Kidney (tissue), 22 donors: ENCODE measurements at places on chromosomes 2 and 18.

- H3K4me3 ChIP-seq = no peak overlapping the region
- H3K27ac ChIP-seq = no peak overlapping the region
- peaks cover 8% of the 10 kb centered on the region for H3K27me3 ChIP-seq
- no peak for DNase-seq
- H3K36me3 ChIP-seq = no peaks in the 10 kb centered on the region
These were observed 2.5 kb upstream of the TET3 start for GRCh38 chr2:73982140-73982617.

DNA sequence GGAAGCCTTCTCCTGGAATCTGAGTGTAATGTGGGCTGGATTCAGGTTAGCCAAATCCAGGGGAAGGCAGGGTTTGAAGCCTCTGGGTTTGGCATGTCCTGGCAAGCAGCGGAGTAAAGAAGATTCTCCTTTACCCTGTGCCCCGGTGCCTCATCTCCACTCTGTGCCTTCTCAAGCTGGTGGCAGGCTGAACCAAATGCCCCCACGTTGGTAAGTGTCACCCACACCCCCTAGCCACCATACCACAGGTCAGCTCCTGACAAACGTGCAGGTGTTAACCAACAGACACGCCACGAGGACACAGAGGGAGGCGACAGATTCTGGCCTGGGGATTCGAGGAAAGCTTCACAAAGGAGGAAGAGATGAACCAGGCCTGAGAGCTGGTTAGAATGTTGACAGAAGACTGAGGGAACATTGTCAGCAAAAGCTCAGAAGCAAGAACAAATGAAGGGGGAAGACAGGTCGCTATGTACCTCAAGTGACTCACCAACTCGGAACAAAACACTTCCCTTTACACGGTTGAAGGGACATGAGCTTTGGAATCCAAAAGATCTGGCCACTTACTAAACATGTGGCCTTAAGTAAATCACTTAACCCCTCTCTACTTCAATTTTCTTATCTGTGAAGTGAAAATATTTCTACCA is 85.2 kb upstream of the LCLAT1 start:
- peak overlapping the region; percentile 85 for H3K27ac ChIP-seq
- no peaks in the 10 kb centered on the region for H3K36me3 ChIP-seq
- DNase-seq = no peak
- H3K4me1 ChIP-seq = peaks cover 42% of the 10 kb centered on the region

- no peak overlapping the region for H3K4me3 ChIP-seq
- no peaks in the 10 kb centered on the region for H3K36me3 ChIP-seq
- no peaks in the 10 kb centered on the region for H3K27me3 ChIP-seq
- no peak overlapping the region for H3K27ac ChIP-seq
- no peak for DNase-seq
- H3K4me1 ChIP-seq = peaks cover 40% of the 10 kb centered on the region
These were observed 3.1 kb upstream of the TMEM150A start for GRCh38 chr2:85605406-85606115.

GRCh38 chr2:37098416-37099118 is 14.2 kb downstream of the GPATCH11 start:
- no peaks in the 10 kb centered on the region for H3K4me1 ChIP-seq
- H3K36me3 ChIP-seq = peaks cover 29% of the 10 kb centered on the region
- DNase-seq = no peak
- no peaks in the 10 kb centered on the region for H3K27me3 ChIP-seq

DNA sequence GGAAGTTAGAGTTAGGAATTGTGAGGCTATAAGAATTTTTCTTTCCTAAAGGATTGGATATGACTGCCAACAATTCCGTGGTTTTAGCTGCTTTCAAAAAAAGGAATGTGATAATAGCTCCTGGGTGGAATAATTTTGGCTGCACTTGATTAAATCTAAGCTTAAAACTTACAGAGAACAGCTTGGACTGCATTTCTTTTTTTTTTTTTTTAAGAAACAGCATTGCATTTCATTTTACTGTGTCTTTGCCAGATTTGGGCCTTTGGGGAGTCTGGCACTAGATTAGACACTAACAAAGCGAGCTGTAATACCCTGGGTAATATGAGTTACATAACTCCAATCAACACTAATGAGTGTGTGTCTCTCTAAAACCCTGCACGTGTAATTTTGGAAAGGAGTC is 37.8 kb upstream of the ZNF397 start:
- no peaks in the 10 kb centered on the region for H3K27me3 ChIP-seq
- H3K4me1 ChIP-seq = no peaks in the 10 kb centered on the region
- no peak overlapping the region for H3K4me3 ChIP-seq
- no peaks in the 10 kb centered on the region for H3K36me3 ChIP-seq
- H3K27ac ChIP-seq = no peak overlapping the region
